Astrocyte (in vitro differentiated cells and primary cell): ENCODE measurements at places on chromosomes 6 and 20. TPM values are rescaled to one million over a fixed set of nuclear protein-coding genes. Genes with fewer than 3 reads are reported as not detected.

The RBM38 gene
- 33.8 and 43.5 TPM in 2 replicates for total RNA-seq

The ADTRP gene
- total RNA-seq, result 0.58 and 0.68 TPM in 2 replicates

The NMBR gene
- total RNA-seq, result not detected in 2 replicates

The ENPP5 gene
- total RNA-seq, result 1.4 and 1.8 TPM in 2 replicates
